ENCODE measurements at places on chromosomes 16 and 17. TPM values are rescaled to one million over a fixed set of nuclear protein-coding genes. Genes with fewer than 3 reads are reported as not detected.

DNA sequence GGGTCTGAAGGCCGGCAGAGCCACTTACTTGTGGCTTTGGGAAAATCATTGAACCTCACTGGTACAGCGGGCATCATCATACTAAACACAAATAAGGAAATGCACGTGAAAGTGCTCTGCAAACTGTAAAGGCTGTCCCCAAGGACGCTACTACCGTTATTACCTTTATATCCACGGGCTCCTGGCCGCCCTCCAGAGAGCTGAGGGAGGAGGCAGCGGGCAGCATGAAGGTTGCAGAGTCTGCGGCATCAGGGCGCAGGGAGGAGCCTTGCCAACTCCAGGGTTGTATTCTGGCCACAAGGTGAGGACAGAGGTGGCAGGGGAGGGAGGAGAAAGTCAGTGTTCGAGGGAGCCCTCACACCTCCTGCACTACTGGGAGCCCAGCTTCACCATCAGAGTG lies 68.3 kb upstream of the GCSH start:
- H3K27ac ChIP-seq: no peak overlapping the region
- DNase-seq: no peak
- no peak overlapping the region for H3K4me3 ChIP-seq
- H3K36me3 ChIP-seq: no peaks in the 10 kb centered on the region

GRCh38 chr16:56682703-56683397 lies 580 bp downstream of the MT1X start:
- H3K4me3 ChIP-seq: peak overlapping the region; percentile 88
- no peaks in the 10 kb centered on the region for H3K27me3 ChIP-seq
- no peak for DNase-seq
- H3K27ac ChIP-seq: peak overlapping the region; percentile 54
- peaks cover 6% of the 10 kb centered on the region for H3K36me3 ChIP-seq

DNA sequence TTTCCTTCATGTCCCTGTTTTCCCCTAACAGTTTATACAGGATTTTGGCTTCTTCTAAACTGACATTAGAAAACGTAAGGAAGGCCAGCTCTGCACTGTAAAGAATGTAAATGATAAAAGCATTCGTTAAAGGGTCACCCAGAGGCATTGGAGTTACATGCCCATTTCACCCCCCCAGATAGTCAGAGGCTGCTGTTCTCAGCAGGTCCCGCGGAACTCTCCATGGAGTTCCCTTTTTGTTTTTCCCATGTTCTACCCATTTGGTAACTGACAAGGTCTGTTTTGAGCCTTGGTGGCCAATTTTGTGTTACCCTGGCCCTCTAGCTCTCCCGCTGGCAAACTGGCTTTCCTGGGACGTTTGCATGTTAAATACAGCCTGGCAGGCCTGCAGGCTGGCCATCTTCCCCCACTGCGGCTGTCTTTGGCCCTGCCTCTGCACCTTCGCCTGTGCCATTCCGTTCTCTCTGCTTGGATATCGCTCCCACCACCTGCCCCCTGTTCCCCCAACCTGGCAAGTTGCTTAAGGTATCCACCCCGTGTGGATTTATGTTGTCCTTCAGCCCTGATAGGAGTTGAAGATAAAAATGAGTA lies 49.7 kb downstream of the EPN2 start:
- H3K4me3 ChIP-seq: no peak overlapping the region
- peaks cover 29% of the 10 kb centered on the region for H3K36me3 ChIP-seq
- no peaks in the 10 kb centered on the region for H3K27me3 ChIP-seq
- DNase-seq: no peak

- H3K36me3 ChIP-seq: no peaks in the 10 kb centered on the region
- no peaks in the 10 kb centered on the region for H3K4me1 ChIP-seq
- DNase-seq: no peak
- H3K27me3 ChIP-seq: no peaks in the 10 kb centered on the region
Measured at GRCh38 chr17:69093279-69093789, 32.6 kb upstream of the ABCA9 start.

- H3K4me1 ChIP-seq: no peaks in the 10 kb centered on the region
- DNase-seq: no peak
- no peaks in the 10 kb centered on the region for H3K36me3 ChIP-seq
- H3K27me3 ChIP-seq: peaks cover 11% of the 10 kb centered on the region
- no peak overlapping the region for H3K27ac ChIP-seq
Measured at GRCh38 chr16:66979011-66979717, 9.2 kb upstream of the CES4A start.

DNA sequence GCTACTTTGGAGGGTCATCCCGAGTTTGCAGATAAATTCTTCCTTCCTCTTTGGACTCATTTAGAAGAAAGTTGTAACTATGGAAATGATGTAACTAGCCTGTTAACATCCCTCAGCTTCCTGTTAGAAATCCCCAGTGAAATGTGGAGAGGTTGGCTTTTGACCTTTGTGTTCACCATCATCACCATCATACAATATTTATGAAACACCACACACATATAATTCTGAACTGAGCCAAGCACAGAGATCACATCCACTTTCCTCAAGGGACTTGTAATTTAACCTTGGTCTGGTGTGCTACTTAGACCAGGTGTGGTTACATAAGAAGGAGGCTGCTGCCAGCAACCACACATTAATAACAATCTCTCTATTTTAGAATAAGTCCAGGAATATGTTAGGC lies 2.5 kb downstream of the CAPNS2 start:
- peak overlapping the region; percentile 39 for H3K27ac ChIP-seq
- no peak for DNase-seq
- no peak overlapping the region for H3K4me3 ChIP-seq
- H3K4me1 ChIP-seq: peaks cover 37% of the 10 kb centered on the region

- H3K4me1 ChIP-seq: peaks cover 37% of the 10 kb centered on the region
- H3K27ac ChIP-seq: no peak overlapping the region
- no peak for DNase-seq
- no peaks in the 10 kb centered on the region for H3K27me3 ChIP-seq
- H3K4me3 ChIP-seq: no peak overlapping the region
Measured at GRCh38 chr16:4395055-4395726, 21.2 kb downstream of the CORO7 start.

CTRL gene
- 0.91 TPM for total RNA-seq
